Astrocyte of the spinal cord (primary cell): ENCODE measurements at places on chromosomes 4 and X.
A peak's percentile ranks its signal among the peaks of the same experiment; 100 is the strongest.

- DNase-seq: no peak
These were observed 6.2 kb downstream of the JADE3 start for GRCh38 chrX:46918434-46918833.

DNA sequence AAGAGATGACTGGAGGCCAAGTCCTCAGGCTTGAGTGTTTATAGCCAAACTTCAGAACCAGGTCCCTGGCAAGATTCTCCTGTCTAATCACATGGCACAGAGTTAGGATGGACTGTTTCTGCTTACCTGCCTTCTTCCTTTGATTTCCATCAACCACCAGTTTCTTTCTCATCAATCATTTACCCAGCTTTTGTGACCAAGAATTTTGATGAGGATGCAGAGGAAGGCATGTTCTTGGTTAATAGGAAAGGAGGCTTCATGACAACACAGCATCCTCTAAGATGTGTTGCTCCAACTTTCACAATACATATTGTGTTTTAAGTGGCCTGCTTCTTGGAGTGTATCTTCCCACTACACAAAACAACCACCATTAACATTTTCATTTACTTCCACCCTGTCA, 65.3 kb downstream of the NFKB1 start:
- DNase-seq: no peak

GRCh38 chrX:150508018-150508417, 60.4 kb upstream of the MTM1 start:
- no peak for DNase-seq

GRCh38 chrX:110442635-110443034, 84.0 kb downstream of the RTL9 start:
- peak; percentile 28 for DNase-seq
